ENCODE measurements at places on chromosomes 16 and 17.

DNA sequence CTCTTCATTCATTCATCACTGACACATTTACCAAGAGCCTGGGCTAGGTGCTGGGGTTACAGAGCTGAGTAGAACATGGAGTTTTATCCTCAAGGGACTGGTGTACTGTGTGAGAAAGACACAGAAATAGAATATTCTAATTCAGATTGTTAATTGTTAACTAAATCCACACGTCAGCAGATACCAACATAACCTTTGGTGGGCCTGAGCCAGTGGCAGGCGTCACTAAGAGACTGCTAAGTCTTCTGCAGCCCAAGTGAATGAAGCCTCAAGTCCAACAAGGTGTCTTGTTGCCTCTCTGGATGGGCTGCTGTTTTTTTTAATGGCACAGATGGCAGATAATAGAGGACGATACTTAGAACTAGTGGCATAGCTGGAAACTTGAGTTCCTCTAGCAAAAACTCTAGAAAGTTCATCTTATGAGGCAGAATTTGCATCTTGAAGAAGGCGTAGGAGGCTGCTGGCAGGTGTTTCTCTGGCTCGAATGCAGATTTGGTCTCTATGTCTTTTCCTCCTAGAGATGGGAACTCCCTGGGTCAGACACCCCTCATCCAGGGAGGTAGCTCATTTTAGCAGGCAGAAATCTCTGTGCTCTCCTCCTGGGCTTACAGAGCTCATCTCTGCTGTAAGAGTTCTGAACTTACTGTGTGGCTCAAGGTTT lies 179.5 kb downstream of the NTN1 start:
- no peak for DNase-seq

GRCh38 chr16:85220964-85221731 lies 108.9 kb upstream of the CIBAR2 start:
- no peak for DNase-seq

DNA sequence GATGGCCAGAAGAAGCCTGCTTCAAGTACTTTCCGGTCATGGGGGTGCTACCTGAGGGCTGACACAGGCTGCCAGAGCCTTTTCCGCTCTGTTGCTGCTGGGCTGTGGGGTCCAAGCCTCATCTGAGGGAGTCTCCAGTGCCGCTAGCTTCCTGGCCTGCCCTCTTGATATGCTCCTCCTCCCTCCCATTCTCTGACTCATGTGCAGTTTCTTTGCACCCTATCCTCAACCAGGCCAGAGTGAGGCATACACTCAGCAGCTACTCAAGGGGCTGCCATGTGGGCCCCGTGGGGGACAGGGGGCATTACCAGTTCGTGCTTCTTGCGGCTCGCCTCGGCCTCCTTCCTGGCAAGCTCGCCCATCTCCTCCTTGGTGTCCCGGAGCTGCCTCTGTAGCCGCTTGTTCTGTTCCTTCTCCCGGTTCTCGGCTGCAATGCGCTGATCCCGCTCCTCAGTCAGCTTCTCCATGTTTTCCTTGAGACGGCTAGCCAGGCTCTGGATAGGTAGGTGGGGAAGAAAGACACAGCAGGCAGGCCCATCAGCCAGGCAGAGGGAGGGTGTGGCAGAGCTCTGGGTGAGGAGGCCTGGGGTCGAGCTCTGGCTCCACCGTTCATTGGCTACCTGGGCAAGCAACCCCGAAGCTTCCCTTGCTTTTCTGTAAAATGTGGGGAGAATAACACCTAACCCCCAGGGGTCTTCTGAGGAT lies 43.8 kb downstream of the PIPOX start:
- no peak for DNase-seq

DNA sequence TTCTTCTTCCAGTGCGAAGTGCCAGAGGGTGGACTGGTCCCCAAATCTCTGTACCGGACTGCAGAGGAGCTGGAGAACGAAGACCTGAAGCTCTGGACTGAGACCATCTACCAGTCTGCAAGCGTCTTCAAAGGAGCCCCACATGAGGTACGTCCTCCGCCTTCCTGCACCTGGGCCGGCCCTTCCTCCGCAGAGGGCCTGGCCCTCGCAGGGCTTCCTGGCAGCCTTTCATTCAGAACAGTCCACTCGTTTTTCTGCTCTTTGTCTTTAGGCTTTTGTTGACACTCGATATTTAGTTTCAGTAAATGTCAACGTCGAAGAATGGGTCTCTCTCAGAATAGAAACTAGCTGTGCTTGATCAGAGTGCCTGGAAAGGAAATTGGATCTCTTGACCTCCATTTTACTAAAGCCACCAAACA lies 68.6 kb downstream of the SEC14L1 start:
- DNase-seq = no peak

GRCh38 chr17:73420897-73421296 lies 109.1 kb upstream of the CDC42EP4 start:
- peak; percentile 5 for DNase-seq

- no peak for DNase-seq
Measured at GRCh38 chr17:75270966-75271232, at the start of gene MIF4GD. Gene MIF4GD (minus strand): TSS chr17:75271231. CDS start chr17:75270195, 1,036 bp downstream.

- DNase-seq = no peak
Measured at GRCh38 chr17:75103601-75104554, 5.9 kb upstream of the ARMC7 start.

GRCh38 chr17:48011405-48012150 lies 26.0 kb downstream of the COPZ2 start:
- DNase-seq = peak; percentile 50

GRCh38 chr17:73711184-73711583 lies 66.9 kb upstream of the SDK2 start:
- DNase-seq = peak; percentile 51

DNA sequence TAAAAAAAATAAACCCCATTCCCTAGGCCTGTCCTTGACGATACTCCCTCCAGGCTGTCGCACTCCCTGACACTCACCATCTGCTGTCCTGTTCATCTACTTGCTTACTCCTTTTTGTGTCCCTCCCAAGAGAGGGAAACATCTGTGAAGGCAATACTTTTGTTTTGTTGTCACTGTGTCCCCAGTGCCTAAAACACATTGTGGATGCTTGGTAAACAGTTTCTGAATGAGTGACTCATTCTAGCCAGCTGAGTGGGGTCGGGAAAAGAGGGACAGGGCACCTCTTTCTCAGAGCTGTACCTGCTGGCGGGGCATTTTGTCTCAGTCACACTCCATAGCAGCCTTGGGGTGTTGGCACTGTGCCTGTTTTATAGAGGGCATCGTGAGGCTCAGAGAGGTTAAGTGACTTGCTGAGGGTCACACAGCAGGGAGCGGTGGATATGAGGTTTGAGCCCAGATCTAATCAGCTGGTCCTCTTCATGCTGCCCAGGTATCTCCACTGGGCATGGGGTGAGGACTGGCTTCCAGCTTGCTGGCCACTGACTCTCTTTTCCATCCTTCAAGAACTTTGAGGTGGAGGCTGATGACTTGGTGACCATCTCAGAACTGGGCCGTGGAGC lies 15.6 kb downstream of the MAP2K3 start:
- no peak for DNase-seq

- DNase-seq = no peak
Measured at GRCh38 chr17:31155208-31155810, 60.5 kb downstream of the NF1 start.

GRCh38 chr17:82006468-82007227 lies 16.0 kb downstream of the CENPX start:
- DNase-seq = no peak

GRCh38 chr17:21233581-21234347 lies 19.4 kb downstream of the NATD1 start:
- DNase-seq = no peak

DNA sequence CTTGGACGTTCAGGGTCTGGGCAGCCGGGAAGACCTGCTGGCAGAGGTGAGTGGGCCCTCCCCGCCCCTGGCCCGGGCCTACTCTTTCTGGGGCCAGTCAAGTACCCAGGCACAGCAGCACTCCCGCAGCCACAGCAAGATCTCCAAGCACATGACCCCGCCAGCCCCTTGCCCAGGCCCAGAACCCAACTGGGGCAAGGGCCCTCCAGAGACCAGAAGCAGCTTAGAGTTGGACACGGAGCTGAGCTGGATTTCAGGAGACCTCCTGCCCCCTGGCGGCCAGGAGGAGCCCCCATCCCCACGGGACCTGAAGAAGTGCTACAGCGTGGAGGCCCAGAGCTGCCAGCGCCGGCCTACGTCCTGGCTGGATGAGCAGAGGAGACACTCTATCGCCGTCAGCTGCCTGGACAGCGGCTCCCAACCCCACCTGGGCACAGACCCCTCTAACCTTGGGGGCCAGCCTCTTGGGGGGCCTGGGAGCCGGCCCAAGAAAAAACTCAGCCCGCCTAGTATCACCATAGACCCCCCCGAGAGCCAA lies 8.6 kb upstream of the ABCC3 start:
- peak; percentile 75 for DNase-seq
